ENCODE measurements at places on chromosomes 5 and 9.

DNA sequence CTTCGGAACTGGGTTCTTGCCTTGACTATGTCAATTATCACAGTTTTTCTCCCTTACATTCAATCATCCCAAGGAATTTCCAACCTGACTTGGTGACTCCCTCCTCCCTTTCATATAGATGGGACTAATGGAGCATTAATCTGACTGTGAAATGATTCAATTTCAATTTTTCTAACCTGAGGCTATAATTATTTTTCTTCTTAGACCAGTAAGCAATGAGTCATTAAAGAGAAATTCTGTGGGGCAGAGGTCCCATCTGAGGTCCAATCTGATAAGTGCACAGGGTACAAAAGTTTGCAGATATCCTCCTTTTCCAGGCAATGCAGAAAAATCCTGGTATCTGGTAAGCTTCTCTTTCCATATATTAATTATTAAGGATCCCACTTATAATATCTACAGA, 18.9 kb downstream of the PDE4D start:
- no peak for DNase-seq

DNA sequence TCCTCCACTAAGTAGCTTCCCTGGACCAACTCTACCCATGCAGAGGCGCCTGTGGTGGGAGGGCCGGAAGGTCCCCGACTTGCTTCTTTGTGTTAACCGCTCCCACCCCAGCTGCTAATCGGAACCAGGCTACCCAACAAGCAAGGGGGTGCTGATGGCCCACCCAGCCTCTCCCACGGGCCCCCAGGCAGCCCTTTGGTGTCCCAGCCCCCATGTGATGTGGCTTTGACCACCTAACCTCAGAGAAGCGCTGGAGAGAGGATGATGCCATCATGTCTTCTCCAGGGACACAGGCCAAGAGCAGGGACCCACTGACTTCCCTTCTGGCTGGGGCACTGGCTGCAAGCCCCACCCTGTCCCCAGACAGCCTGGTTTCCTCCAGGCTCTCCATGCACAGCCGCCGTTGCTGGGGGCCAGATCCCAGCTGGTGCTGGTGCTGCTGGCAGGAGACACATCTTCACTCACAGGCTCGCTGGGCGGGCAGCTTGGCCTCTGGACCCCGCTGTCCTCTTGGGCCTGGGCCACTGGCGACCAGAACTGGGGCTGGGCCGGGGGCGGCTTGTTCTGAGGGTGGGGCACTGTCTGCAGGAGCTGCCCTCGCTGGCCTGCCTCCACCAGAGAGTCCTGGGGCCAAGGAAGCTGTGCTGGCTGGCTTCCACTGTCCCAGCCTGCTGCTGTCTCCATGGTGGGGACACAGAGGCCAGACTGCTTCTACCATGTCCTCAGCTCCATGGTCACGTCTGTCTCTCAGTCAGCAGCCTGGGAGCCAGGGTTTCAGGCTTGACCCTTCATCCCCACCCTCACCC, 27.8 kb downstream of the LAMC3 start:
- no peak for DNase-seq

DNA sequence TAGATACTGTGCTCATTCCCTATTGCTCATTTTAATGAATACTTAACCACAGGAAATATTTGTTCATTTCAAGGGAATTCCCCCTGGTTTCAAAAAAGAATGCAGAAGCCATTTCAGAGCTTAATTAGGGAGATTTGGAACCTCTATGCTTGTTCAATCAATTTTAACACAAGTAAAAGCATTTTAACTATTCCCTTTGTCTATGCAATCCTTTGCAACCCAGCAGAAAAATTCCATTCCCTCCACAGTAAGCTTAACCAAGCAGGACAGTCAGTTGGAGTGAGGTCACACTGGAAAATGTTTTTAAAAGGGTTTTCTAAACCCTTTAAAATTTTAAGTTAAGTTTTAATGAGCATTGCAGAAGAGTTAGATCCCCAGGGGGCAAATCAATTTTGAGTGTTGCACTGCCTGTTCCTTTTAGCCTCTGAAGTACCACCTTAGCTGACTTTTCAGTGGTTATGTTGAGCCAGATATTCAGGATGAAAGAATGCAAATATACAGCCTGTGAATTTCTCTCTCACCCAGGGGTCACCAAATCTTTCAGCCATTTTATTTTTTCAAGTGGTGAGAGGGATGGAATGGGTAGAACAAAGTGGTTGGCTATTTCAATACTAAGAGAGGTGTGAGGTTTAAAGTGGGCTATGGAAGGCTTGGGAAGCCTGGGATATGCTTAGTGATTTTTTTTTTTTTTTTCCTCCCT, 356.2 kb upstream of the NUDT12 start:
- DNase-seq = no peak

DNA sequence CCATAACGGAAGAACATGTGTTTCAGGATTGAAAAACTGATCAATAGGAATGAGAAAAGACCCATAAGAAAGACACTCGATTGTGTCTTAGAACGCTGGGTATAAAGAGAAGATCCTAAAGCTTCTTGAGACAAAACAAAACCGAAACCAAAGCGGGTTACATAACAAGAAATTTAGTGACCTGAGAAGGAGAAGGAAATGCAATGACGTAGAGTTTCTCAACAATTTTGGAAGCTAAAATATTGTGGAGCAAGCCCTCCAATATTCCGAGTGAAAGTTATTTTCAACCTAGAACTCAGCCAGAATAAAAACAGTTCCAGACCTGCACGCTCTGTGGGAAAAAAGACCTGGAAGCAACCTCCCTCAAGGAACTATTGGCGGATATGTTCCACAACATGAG, 81.9 kb upstream of the FREM1 start:
- no peak for DNase-seq

DNA sequence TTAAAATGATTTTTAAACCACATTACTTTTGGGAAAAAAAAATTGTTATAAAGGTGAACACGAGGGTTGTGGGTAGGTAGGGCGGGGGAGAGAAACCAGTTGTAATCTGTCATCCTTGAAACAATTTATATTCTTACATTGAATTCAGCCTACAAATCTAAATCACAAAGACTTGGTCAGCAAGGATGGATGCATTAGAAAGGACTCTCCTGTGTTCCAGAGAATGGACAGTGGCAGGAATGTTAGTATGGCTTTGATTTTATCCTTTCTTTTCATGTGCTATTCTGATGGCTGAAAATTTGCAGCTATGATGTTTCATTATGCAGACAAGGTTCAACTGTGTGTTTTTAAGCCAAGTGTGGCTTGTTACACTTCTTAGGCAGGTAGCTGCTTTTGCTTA, 234.7 kb downstream of the SLF1 start:
- no peak for DNase-seq

- DNase-seq = no peak
Measured at GRCh38 chr9:136014924-136015633, 53.9 kb upstream of the UBAC1 start.

DNA sequence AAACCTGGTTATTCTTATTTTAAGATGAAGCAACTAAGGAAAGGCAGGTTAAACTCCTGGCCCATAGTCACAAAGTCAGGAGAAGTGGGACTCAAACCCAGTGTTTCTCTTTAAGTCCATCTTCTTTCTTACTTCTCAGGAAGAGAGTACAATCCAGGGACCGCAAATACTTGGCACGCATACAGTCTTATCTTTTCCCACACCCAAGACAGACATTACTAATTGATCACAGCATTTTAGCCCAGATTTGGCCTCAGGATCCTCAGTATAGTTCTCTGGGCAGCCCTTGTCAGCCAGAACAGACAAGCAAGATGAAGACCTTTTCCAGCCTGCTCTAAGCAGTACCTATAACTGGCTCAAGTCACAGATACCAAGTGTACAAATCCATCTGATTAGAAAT, 125.5 kb upstream of the RAI14 start:
- no peak for DNase-seq

DNA sequence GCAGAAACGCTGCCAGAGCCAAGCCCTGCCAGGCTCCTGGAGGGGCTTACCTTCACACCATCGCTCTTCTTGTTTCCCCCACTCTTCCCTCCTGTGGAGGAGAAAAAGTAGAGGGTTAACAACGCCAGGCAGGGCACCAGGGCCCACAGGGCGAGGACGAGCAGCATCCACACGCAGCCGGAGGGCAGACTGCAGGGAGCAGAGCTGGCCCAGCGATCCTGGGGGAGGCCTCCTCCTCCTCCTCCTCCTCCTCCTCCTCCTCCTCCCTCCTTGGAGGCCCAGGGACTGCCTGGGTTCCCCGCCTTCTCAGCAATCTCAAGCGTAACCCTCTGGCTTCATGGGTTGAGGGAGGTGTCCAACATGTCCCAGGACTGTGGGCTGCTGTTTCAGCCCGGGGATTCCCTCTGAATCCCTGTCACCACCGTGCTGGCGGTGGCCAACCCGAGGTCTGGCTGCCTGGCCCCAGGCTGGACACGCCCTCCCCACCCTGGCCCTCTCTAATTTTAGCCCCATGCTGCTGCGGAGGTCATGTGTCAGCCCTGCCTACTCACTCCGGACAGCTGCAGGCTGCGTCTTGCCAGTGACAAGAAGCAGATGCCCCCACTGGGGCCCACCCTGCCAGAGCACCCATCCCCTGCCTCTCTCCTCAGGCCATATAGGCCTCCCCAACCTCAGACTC, 44.3 kb downstream of the CAMK2A start:
- no peak for DNase-seq

DNA sequence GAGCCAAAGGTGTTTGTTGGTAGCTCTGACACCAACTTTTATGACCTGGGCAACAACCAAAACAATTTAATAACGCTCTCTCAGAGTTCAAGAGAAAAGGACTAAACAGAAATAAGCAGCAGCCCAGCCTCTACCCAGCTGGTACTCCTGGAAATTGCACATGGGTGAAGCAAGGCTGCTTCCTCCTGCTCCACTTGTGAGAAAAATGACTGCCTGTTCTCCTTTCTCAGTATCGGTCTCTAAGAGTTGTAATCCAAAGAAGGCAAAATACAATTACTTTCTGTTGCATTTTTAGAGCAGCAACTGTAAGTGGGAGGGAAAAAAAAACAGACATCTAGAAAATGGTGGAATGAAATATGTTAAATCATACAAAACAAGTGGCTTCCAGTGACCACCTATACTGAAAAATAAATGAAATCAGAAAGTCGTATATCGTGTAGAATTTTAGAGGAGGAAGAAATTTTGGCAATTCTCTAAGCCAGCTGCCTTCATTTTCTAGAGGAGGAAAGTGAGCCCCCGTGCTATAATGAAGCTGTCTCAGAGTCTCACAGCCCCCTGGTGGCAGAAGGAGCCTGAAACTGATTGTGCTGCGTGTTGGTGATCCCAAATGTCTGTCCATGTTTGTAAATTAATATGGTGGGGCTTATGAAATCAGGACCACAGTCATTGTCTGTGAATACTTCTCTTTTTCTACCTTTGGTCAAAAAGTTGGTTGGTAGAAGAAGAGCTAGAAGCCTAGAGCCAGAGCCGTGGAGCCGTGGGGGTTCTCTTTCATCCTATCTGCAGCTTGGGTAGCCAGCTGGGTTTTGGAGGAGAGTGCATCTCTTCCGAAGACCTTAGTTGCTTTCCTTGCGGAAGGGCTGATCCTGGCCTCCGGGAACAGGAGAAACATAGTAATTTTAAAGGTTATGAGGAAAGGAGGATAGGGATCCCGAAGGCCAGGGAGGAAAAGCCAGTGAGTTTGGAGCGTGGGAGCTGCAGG, 139.9 kb downstream of the PIP5K1B start:
- DNase-seq = no peak

GRCh38 chr5:150904479-150905311, at the start of gene ZNF300:
Gene ZNF300, minus strand, starts transcription at chr5:150904980. Its CDS starts 1,825 bp downstream, at chr5:150903155.
- DNase-seq = peak; percentile 97

DNA sequence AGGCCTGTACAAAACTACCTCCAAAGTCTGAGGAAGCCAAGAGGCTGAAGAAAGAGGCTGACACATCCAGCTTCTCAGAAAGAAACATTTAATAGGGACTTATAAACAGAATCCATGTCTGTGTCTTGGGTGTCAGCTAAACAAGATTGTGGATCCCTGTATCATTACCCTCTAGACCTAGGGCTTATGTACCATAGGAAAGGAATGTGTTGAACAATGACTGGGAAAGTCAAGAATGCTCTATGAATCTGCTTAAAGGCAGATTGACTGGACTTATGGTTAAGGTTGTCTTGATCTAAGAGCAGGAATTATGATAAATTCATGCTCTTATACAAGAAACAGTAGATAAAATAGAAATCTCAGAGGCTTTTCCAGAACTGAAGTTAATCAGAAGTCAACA, 335.7 kb upstream of the RPS23 start:
- no peak for DNase-seq

DNA sequence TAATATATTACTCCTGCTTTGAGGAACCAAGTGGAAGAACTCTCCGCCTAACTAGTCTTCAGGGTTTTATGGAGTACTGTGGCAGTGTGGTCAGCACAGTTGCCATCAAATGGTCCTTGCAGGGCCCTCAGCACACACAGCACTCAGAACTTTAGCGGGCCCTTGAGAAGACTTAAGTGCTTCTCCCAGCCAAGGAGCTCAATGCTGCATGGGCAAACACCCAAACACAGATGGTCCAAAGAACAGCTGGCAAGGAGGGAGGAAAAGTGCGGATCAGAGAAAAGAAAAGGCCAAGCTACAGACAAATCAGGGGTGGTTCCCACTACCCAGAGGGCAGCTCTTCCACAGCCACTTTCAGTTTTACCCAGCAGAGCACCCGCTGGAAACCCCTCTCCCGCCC, 98.6 kb downstream of the SPOCK1 start:
- DNase-seq = no peak

DNA sequence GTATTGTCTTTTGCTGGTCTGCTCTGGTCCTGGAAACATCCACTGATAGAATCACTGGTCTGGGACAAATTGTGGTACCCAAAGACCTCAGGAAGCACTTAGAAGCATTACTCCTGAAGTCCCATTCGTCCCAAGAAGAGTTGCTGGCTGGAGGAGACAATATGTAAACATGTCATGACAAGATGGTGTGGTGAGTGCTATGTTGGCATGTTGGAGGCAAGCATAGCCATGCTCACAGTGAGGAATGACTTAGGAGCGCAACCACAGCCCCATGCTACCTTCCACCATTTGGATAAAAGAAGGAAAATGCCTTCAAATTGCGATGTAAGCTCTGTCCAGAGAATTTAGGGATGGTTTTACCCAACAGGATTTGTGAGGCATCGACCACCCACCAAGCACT, 115.8 kb upstream of the STC2 start:
- no peak for DNase-seq

DNA sequence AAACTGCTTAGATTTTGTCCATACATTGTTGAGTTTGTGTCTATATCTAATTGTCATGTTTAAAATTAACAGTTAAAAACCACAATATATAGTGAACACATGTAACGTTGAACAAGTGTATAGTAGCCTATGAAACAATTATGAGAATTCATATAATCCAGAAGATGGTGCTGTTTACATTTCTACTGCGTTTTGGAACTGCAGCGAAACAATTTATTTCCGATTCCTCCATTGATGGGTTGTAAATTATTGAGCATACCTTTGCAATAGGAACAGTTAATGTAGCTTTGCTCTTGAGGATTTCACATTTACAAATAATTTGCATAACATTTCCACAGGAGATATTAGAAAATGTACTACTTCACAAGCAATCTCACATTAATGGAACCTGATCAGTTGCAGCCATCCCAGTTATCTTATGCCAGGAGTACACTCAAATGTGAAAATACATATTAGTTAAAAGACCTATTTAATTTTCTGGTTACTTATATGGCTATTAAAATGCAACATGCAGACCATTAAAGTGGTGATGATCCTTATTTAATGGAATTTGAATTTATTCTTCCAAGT, 411.8 kb downstream of the CDH10 start:
- DNase-seq = no peak

Measured in posterior cingulate gyrus (tissue), 11 donors.